ENCODE measurements at places on chromosomes 12 and 14.

DNA sequence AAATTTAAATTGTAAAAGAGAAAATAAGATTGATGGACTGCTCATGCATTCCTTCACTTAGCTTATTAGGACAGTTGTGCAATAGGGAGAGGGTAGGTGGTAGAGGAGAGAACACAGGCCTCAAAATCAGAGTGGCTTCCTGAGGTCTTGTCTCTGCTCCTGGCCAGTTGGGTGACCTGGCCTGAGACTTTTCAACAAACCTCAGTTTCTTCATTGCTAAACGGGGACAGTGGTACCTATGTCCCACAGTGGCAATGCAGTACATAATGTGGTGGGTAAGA lies 2.6 kb downstream of the MAP3K12 start:
- DNase-seq = no peak

- no peak for DNase-seq
Measured at GRCh38 chr12:57726884-57727757, 11.4 kb downstream of the AGAP2 start.

DNA sequence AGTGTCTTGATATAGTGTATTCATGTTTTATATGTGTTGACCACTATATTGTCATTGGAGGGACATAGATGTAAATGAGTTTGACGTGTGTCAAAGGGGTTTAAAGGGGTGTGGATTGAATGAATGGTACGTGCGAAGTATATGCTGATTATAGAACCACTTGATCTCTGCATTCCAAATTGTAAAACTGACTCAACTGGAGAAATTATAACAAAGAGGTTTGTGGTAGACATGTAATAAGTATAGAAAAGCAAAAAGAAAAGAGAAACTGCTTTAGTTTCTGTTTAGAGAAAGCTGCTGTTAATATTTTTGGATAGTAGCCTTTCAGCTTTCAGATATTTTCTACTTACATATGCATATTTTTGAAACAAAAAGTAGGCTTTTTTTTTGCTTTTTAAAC lies 8.9 kb upstream of the MYRFL start:
- DNase-seq = no peak

- no peak for DNase-seq
Measured at GRCh38 chr12:73623421-73623820, 914.2 kb upstream of the ATXN7L3B start.

DNA sequence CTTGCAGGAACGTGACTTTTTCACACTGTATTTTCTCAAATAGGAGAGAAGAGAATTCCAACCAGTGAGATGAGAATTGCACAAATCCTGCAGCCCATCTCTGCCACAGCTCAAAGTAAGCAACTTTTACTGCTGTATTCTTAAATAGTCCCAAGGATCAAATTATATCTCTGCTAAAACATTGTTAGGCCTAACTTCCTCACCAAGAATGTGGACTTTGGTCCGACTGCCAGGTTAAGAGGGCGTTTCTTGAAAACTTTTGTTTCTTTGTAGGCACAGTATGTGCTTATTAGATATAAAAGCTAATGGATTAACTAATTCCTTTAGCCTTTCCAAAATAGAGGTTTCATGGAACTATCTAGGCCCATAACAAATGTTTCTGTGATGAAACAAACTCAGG lies 61.4 kb upstream of the IFNG-AS1 start:
- no peak for DNase-seq
